ENCODE measurements at places on chromosomes 1 and 21.

GRCh38 chr1:199279872-199280645 is 641.2 kb downstream of the PTPRC start:
- no peak for DNase-seq

- DNase-seq = no peak
Observed at GRCh38 chr1:184075055-184076029, 23.8 kb downstream of the TSEN15 start.

DNA sequence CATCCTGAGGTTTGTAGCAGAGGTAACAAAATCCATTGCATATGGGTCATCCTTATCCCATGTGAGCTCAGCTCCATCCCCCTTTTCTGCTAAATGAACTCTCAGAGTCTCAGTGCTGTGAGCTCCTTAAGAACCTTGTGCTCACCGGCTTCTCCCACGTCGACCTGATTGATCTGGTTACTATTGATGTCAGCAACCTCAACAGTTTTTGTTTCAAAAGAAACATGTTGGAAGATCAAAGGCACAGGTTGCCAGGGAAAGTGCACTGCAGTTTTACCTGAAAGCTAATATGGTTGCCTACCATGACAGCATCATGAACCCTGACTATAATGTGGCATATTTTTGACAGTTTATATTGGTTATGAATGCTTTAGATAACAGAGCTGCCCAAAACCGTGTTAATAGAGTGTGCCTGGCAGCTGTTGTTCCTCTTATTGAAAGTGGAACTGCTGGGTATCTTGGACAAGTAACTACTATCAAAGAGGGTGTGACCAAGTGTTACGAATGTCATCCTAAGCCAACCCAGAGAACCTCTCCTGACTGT is 131.4 kb downstream of the HS2ST1 start:
- DNase-seq = no peak

GRCh38 chr1:85707267-85707989 is 805 bp downstream of the ZNHIT6 start:
- no peak for DNase-seq

DNA sequence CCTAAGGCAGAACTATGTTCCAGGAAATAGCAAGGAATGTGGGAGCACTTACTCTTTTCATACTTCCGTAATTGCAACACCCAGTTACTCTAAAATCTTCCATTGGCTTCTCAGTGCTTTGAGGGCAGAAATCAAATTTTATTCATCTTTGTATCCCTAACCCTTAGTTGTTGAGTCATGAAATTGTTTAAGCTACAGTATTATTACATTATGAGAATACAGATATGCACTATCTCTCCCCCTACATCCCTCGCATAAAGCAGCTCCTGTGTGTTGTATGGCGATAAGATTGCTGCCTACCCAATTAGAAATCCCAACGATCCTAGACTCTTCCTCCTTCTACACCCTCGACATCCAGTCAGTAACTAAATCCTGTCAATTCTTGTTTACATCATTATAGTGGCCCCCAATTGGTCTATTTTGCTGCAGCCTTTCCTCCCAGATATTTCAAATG is 2.6 kb downstream of the AIDA start:
- no peak for DNase-seq

GRCh38 chr1:169052727-169053126 is 53.8 kb upstream of the ATP1B1 start:
- no peak for DNase-seq

DNA sequence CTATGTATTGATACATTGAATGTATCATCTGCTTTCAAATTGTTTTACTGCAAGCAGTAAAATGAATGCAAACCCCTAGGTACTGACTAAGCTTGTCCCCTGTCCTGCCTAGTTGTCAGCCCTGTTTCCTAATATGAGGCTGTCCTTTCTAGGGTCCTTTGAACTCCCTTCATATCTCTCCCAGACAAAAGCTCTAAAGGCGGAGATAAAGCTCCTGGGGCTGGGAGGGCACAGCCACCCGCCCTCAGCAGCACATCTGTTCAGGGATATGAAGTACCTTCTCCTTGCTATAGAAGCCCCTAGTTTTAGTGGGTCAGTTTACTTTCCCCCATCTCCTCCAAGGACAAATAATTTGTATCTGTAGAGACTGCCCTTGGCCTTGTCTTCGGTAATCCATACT is 93.1 kb upstream of the ETS2 start:
- DNase-seq = no peak

- DNase-seq = no peak
Observed at GRCh38 chr1:159949123-159949522, 3.7 kb upstream of the IGSF9 start.

DNA sequence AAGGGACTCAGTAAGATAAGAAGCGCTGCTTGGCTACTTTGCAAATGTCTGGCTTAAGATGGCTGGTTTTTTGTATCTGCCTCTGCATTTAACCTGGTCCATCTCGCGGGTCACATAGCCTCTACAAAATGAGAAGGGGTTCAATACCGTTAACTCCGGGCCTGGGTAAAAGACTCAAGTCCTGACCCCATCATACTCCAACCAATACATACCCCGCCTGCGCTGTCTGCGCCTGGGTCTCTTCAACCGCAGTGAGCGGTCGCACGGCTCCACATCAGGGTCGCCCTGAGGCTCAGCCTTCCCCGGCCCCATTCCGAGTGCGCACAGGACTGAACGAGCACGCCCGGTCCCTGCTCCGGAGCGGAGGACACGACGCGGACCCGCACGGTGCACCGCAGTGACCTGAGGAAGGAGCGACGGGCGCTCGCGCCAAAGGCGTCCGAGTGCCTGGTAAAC is 558 bp upstream of the PGD start:
- no peak for DNase-seq

DNA sequence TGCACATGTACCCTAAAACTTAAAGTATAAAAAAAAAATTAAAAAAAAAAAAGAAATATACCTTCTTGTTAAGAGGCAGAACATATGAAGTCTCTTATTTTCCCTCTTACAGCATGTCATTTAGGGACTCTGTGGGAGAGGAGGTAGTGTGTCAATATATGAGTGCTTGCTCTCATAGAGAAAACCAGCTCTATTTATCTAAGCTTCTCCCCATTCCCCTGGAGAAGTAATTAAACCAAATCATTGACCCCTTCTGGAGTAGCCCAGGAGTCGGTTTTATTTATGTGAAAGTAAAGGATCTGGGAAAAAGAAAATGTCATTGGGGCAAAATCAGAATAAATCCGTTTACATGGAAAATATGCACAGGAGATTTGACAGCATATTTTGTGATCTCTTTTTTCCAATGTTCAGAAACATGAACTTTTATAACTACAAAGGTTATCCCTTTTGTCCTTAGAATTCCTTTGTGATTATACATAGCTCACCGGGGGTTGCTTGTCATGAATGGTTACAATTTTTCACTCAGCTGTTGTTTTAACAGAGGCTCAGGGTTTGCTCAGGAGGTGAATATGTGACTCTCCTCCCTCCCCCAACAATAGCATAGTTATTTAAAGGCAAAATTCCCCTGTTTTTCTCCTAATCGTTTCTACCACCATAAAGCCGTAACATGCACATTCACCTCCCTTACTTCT is 114.5 kb upstream of the C1orf21 start:
- no peak for DNase-seq

DNA sequence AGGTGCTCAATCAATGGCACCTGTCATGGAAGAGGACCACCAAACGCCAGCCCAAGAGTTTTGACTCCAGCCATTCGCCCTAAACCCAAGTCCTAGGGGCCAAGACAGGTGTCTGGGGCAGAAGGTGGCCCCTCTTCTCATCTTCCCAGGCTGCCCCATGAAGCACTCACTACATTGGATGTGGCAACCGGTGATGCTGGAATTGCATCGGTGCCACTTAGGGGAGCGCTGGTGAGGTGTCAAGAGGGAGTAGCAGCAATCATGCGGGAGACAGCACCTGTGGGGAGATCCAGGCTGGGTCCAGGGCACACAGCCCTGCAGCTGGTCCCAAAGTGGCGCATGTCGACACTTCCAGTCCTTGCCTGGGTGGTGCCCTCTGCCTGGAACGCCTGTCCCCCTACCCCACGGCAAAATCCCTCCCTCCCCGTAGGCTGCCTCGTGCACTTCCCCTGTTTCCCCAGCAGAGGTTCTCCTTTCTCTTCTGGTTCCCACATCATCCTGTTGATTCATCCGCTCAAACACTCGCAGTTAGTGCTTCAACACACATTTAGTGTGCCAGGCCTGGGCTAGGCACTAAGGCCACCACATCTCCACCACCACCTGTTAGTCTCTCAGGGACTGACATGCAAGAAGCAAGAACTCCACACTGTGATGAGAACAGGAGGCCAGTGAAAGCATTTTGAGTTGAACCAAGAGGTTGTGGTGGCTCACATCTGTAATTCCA is 18.5 kb downstream of the PLA2G2D start:
- no peak for DNase-seq

DNA sequence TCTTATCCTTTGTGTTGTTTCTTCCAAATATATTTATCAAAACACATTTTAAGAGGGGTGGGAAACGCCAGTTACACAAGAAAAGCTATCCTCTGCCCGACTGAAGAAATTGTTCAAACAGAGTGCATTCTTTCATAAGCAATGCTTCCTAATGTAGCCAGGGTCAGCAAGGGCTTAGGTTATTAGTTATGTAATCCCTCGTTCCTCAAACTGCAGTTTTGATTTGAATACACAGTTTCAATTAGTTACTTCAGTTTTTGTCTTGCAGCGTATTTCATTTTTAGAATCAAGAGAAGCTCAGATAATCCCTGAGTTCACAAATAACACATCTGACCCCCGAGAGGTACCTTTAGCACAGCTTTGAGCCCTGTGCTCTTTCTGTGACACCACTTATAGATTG is 141.7 kb upstream of the NRIP1 start:
- DNase-seq = no peak

DNA sequence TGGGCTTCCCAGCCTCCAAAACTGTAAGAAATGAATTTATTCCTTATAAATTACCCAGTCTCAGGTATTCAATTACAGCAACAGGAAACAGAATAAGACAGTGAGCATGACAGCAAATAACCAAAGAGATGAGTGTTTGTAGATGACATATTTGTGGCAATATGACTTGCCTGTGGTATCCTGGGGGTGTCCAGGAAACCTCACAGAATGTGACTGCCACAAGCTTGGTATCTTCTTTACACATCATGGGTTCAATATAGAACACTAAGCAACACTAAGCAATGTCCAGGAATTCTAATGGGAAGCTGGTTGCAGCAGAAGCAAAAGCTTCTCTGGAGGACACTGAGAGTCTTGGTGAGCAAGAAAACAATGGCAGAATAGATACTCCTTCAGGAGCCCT is 236.4 kb upstream of the BEND5 start:
- DNase-seq = no peak

- no peak for DNase-seq
Observed at GRCh38 chr1:30819244-30819571, 61.6 kb upstream of the LAPTM5 start.

DNA sequence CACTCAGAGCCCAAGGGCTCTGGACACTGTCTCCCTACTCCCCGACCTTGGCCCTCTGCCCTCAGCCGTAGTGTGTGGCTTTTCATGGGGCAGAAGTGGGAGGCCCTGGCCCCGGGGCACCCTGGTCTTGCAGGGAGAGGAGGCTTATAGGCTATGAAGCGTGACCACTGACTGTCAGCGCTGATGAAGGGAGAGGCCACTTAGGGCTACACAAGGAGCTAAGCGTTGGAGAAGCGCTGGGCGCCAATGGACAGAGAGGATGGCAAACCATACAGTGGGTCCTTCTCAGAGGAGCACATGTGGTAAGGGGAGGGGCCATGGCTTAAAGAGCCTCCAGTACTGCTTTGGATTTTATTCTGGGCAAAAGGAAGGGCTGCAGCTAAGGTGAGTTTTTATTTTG is 7.9 kb downstream of the CRABP2 start:
- no peak for DNase-seq

DNA sequence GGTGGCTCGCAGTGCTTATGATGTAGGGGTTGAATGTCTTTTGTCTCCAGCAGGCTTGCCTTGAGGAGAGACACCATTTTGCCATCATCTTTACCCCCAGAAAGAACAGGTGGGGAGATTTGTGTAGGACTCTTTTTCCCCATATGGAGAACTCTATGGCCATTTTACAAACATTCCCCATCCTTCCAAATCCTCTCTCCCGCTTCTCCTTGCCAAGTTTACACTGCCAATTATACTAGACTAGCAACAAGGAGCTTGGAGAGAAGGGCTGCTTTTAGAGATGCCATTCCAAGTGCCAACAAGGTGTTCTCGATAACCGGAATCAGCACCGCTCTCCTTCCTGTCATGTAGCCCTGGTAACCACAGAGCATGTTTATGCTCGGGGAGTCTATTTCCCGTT is 233.1 kb downstream of the CAMTA1 start:
- no peak for DNase-seq

DNA sequence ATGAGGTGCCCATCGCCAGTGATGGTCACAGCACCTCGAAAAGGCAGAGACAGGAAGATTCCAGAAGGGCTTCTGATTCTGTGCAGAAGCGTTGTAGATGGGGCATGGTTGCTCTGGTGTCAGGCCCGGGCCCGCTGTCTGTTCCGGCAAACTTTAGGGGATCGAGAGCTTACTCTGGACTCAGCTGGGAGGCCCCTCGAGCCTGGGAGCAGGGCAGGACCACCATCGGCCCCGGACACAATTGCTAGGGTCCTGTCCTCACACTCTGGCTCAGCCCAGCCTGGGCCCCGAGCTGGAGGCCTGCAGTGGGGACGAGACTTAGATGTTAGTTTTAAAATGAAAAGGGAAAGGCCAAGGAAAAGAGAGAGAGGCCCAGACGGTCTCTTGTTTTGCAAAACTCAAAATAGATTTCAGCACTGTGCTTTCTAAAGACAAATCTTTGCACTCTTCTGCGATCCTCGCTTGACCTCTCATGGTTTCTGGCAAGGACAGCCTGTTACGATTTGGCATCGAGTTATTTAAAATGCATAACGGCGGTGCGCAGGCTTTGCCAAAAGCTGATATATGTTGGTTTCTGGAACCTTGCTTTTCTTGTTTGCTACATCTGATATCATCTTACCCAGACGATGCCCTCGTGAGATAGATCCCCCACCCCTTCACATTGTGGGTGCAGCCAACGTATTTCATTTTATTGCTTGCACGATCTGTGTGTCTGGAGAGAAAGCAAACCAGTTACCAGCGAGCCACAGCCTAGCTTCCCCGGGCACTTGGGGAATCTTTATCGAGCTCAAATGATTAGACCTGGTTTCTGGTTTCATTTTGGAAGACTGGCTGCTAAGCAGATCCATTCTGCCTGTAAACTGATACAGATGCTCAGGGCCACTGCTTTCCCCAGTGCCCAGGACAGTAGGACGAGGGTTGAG is 58.0 kb downstream of the PRDM16 start:
- no peak for DNase-seq

GRCh38 chr1:113647164-113647563 is 112.1 kb downstream of the PHTF1 start:
- no peak for DNase-seq

GRCh38 chr1:181038399-181038873 is 4.7 kb downstream of the MR1 start:
- DNase-seq = no peak

DNA sequence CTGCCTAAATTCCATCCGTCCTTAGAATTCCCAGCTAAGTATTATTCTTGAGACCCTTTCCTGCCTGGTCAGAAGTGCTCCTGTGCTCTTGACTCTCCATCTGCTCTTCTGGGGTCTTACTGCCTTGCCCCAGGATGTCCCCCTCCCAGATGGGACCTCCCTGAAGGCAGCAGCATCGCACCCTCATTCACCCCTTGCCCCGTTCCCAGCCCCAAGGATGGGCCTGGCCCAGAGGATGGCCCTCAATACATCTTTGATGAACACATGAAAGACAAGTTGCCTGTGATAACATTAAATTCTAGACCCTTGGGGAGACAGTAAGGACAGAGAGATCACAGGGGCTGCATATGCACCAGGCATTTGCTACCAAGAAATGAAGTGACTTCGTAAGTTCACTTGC is 167.2 kb downstream of the TRABD2B start:
- DNase-seq = peak; percentile 52

- no peak for DNase-seq
Observed at GRCh38 chr1:160471253-160471652, 51.8 kb downstream of the SLAMF6 start.

Measured in posterior vena cava (tissue), 2 donors.